NCI-H187 treated with DMSO at 0.1 percent for 48 hours (cell line): ENCODE measurements at places on chromosomes 2 and 18.

DNA sequence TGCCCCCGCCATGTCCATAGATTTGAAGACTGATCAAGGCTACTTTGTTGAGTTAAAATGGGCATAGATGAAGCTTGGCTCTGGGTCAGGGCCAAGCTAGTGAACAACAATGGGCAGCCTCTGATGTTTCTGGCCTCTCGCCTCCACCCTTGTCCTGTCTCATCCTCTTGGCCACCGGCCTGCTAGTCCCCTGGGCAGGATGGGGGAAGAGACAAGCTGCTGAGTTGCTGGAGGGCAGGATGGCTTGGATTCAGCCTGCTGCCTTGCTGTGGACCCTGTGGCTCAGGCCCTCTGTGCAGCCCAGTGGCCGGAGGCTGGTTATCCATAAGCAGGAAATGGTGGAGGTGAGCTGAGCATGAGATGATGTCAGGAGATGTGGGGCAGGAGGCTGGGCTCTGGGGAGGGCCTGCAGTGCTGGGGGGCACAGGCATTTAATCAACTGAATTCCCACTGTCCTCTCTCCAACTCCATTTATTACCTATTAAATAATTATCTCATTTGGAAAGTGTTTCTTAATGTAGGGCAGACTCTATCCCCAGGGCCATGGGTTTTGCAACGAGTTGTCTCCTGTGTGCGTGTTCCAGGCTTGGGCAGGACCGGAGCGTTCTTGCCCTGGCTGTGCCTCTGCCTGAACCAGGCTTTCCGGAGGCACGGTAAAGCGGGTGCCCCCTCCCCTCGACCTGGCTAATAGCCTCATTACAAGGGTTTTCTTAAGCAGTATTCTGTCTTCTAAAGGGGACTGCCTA is 122.9 kb downstream of the GLI2 start:
- no peak for DNase-seq

GRCh38 chr2:69196327-69197117 is 183.5 kb downstream of the ANTXR1 start:
- no peak for DNase-seq

- no peak for DNase-seq
These were observed 68.9 kb downstream of the DOCK10 start for GRCh38 chr2:224973112-224974016.

- DNase-seq: no peak
These were observed 63.6 kb downstream of the VSNL1 start for GRCh38 chr2:17604050-17604449.

DNA sequence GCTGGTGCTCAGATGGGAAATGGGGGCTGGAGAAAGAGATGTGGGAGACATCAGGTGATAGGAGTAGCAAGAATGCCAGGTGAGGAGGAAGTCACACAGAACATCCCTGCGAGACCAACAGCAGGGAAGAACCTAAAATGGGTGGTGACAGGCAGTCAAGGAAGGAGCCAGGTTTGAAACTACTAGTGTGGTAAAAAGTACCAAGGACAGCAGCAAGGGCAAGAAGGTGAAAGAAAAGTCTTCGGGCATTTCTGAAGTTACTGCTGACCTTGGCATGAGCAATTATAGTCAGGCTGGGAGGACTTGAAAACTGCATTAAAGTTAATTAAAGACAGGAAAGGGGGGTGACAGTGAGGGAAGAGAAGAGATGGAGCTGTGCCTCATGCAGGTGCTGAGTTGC is 410.4 kb downstream of the RAD51AP2 start:
- no peak for DNase-seq

DNA sequence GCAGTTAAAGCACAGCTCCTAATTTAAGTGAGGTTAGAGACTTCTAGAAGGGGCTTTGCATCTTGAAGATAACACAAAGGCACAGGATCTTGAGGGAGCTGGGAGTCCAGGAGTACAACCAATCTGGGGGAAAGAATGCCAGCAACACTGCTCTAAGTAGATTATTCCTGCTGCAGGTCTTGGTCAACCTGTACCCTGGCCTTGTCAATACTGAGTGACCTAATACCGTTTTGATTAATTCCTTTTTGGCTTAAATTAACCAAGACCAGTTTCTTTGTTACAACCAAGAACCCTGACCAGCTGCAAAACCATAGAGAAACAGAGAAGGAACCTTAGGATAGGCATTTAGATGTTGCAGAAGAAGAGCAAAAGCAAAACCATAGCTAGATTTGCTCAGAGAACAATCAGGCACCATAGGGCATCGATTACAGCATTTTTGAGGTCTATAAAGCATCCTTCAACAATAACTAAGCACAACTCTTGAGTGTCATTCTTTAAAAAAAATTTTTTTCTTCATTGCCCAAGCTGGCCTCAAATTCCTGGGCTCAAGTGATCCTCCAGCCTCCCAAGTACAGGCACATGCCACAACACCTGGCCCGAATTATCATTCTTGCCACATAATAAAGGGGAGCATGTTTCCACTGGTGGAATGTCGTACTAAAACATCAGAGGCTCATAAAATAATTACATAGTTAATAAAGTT is 6.3 kb downstream of the STARD7 start:
- no peak for DNase-seq
